ENCODE measurements at places on chromosomes 6 and 20.

- DNase-seq: no peak
Measured at GRCh38 chr6:17159240-17159639, 57.4 kb downstream of the STMND1 start.

DNA sequence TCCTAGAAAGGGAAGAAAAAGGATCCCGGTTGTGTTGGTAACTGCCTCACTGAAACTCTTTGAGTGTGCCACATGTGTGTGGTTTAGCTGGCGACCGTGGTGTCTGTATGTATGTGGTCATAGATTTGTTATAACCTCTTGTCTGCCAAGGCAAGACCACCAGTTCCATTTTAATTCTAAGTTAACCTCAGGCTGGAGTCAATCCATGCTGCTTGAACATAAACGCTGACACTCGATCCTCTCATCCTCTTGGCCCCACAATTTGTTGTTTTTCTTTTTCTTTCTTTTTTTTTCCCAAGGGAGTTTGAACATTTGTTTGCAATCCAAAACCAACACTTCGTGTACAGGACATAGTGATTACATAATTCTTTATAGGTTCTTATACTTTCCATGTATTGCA, 318.9 kb upstream of the JAG1 start:
- DNase-seq: no peak

GRCh38 chr6:25251426-25251825, 27.7 kb upstream of the CARMIL1 start:
- DNase-seq: no peak

DNA sequence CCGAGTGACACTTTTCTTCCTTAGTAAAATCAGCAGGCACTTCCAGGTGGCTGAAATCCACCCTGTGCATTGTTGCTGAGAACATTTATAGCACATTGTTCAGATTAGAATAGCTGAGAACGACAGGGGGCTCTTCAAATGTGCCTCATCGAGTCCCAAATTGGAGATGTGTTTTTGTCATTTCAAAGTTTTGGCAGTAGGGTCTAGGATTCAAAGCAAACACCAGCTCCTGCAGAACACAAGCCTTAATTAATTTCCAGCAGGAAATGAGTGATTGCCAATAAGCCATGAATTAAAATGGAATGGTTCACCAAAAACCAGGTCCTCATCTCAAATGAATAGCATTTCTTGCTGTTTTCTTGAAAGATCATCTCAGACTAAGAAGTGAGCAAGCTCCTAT, 171.6 kb downstream of the PLCB1 start:
- no peak for DNase-seq

DNA sequence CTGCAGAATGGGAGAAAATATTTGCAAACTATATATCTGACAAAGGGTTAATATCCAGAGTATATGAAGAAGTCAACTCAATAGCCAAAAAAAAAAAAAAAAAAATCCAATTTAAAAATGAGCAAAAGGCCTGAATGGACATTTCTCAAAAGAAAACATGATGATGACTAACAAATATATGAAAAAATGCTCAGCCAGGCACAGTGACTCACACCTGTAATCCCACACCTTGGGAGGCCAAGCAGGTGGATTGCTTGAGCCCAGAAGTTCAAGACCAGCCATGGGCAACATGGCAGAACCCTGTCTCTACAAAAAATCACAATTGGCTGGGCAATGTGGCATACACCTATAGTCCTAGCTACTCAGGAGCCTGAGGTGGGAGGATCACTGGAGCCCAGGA, 2.1 kb upstream of the ECHDC1 start:
- no peak for DNase-seq

DNA sequence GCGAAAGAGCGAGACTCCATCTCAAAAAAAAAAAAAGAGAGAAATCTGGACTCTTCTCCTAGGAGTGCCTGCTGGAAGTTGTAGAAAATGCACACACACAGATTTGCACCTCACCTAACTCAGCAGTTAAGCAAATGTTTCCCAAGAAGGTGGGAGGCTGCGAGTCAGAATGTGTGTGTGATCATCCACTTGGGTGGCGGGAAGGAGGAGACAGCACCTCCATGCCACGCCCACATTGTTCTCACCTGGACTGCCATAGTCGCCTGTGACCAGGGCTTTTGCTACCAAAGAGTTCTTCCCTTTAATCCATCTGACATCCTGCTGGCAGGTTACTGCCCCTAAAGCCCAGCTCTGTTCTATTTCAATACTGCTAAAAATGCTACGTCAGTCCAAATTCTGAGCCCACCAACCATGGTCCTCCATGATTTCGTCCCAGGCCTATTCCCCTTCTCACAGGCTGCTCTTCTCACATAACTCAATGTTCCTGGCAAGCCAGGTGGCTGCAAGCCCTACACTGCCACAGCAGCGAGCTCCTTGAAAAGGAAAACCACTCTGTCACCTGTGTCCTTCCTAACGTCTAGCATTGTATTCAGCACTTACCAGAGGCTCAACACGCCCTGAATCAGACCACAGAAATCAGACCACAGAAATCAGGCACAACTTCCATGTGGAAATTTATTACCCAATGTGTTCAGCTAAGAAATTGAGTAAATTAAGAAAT, 77.5 kb downstream of the PSMG4 start:
- DNase-seq: no peak

DNA sequence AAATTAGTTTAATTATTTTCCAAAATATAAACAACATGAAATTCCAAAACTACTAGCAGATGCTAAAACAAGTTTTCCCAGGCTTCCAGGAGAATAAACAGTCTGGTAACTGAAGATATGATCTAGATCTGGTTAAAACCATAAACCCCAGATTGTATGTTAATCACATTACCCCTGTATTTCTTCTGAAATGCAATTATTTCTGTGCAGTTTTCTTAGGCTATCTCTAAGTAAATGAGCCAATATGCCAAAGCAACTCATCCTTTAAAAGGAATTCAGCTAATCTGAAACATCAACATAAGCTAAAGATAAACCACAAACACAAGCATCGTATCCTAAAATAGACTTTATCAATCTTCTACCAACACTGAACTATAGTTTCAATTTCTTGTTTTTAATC, 44.6 kb upstream of the SENP6 start:
- no peak for DNase-seq

DNA sequence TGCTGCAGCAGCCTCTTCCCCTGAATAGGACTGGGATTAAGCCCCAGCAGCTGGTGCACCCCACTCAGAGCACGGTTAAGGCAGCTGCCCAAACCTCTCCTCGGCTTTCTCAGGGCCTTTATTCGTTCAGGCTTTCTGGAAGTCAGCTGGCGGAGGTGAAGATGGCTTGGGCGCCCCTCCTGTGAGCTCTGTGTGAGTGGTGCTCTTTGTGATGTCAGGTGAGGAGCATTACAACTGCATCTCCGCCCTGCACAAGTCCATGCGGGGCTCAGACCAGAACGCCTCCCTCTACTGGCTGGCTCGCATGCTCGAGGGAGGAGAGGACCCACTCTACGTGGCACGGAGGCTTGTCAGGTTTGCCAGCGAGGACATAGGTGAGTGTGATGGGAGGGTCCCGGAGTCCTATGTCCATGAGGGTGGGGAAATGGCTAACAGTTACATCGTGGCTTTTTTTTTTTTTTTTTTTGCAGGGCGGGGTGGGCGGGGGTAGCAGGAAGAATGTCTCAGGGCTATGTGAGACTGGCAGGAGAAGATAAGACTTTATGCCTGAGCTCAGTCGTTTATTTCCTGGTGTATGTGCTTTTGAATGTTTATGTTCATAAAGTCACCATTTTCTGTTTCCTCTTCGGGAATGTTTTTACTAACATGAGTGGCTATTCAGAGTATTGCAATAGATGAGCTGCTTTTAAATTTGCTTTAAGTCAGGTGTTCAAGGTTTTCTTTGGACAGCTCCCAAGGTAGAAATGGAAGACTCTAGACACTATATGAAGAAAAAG, 18.2 kb downstream of the WRNIP1 start:
- no peak for DNase-seq

DNA sequence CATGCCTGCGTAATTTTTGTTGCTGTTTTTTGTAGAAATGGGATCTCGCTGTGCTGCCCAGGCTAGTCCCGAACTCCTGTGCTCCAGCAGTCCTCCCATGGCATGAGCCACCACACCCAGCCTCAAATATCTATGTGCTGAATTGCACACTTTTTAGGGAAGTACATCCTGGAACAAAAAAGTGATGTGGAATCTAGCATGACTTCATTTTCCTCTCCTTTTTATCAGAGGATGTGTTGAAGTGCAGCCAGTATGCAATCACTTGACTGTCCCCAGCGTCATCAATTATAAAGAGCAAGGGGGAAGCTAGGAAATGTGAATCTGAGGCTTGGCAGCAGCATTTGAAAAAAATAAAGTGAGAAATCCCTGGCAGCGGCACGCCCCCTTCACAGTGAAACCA, 6.4 kb upstream of the EXOC2 start:
- no peak for DNase-seq
